ENCODE measurements at places on chromosomes 2 and 18.

DNA sequence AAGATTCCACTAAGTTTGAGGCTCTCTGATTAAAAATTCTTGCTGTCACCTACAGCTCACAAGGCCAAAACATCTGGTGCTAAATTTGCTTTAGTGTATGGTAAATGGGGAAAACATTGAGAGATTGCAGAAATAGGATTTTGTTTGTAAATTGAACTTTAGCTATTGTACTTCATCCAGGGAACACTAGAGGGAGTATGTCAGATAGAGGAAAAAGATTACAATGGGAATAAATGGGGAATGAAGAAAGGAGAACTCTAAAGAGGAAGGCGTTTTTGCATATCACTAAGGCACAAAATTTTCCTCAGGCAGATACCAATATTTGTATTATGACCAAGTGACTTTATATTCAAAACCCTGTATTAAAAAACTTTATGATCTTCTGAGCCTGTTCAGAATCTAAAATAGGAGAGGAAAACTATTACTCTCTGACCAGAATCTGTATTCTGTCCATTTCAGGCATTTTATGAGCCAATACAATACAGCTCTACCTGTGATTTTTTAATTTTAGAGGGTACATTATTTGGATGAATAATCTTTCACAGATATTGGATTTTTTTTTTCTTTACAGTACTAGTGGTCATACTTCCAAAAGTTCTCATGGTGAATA, 52.3 kb upstream of the ITGB6 start:
- peak; percentile 40 for DNase-seq

DNA sequence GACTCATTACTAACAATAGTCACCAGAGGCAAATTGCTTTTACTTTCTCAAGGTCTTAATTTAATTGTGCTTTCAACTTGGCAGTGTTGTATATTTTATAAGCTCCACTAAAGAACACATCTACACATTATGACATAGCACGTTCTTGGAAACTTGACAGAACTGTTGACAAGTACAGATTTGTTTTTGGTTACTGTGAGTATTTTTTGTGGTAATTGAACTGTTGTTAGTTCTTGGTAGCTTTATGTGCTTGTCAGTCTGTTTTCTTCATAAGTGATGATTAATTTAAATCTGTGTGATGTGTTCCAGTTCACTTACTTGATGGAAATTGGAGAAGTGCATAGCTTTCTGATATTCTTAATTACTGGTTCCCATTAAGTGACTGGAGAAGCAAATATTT, 63.9 kb downstream of the COMMD1 start:
- peak; percentile 14 for DNase-seq

DNA sequence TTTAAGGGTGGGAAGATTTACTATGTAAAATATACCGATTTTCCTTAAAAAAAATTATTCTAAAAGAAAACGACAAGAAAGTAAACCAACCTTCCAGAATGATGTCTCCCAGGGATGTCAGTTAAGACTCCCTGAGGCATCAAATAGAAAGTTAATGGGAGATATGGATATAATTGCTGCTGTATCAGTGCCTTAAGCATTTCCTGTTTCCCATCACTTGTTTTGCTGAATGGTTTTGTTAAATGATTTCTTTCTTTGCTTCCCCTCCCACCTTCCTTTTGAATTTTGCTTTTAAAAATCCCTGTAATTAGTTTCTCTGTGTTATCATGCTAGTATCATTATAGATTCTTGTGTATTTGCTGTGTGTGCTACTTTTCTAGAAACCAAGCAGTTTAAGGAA, 154.3 kb upstream of the CWC22 start:
- DNase-seq = no peak

DNA sequence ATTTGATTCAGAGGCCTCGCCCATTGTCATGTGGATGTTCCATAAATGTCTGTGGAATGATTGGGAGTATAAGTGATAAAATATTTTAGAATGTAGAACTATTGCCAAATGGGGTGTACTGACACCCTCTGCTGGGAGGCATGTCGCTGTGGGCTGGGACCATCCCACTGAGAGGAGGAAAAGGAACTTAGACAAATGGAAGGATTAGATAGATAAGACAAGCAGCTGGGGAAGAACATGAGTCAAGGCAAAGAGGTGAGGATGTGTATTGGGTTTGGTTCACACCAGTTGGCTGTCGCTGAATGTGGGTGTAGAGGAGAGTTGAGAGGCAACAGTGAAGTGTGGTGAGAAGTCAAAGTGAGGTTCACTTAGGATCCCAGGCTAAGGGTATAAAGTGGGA, 4.0 kb downstream of the C2orf74 start:
- peak; percentile 16 for DNase-seq

GRCh38 chr18:74290794-74291471, 830 bp downstream of the CYB5A start:
- no peak for DNase-seq

DNA sequence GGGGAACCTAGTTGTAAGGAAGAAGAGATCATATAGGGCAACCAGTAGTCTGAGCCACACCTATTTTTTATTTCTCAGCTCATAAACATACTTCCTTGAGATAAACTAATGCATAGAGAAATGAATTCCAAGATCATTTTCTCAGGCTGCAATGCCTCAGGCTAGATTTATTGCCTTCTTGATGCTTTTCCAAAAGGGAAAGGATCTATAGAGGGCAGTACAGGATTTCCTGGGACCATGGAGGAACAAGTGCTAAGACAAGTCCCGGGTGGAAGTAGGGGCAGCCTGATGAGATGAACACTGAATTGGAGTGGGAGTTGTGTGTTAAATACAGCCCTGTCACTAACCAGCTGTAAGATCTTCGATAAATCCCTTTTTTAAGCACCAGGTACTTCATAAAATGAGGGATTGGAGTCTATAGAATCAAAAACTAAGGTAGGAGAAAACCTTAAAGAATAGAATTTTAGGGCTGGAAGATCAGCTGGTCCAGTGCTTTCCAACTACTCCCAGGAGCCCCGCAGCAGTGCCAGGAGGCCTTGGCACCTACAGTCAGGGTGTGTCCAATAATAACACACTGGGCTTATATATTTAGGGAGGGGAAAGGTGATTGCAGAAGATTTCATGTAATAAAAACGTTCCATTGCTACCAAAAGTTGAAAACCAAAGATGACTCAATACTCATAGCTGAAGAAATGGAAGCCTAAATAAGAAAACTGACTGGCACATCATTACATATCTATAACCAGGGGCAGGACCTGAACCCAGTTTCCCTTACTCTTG, 58.1 kb downstream of the SERTAD2 start:
- peak; percentile 36 for DNase-seq

DNA sequence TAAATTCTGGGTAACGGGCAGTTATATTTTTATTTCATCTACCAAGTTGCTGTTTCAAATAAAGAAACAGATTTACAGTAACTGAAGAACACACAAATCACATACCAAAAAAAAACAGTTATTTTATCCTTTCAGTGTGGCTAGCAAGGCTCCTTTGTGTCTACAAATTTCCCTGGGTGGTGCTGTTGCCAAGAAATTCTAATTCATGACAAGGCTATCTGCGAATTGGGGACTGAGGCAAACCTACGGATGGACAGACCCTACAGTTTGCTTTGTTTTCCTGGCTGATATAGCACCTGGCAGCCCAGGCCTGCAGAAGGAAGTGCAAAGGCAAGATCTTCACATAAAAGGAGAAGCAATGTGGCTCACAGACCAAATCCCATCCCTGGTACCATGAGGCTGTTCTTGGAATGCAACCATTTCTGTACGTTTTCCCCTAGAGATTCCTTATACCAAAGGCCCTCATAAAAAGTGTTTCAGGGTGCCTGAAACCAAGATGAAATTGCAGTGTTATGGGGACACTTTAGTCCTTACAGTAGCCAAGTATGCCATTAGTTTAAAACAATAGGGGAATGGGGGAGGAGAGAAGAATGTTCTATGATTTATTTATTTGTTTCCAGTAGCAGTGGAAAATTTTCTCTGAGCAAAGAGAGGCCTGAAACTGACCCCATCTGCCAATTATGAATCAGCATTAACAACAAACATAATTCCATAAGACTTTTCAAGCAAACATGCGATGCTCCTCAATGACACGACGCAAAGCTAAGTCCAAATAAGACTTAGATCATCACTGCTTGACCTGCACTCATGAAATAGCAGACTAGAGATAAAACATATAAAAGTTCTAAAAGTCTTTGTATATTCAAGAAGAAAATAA, 4.3 kb downstream of the KLF7 start:
- peak; percentile 67 for DNase-seq

DNA sequence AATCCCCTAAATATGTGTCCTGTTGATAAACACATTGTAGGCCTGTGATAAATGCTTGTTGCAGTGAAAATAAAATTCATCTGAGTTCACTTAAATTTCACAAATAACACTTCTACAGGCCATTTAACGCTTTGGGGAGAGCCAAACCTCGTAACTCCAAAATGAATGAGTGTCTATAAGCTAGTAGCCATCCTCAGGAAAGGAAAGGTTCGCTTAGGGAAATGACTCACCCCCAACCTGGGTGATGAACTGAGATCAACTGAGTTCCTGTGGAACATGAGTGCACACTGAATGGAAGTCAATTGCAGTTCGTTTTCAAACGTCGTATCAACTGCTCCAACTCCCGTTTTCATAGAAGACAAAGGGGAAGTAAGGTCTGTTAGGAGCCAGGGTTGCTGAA, 527.6 kb upstream of the ID2 start:
- no peak for DNase-seq

GRCh38 chr2:26778098-26778497, 7.8 kb upstream of the CENPA start:
- no peak for DNase-seq

GRCh38 chr2:109058191-109058632, 69.2 kb upstream of the EDAR start:
- no peak for DNase-seq

DNA sequence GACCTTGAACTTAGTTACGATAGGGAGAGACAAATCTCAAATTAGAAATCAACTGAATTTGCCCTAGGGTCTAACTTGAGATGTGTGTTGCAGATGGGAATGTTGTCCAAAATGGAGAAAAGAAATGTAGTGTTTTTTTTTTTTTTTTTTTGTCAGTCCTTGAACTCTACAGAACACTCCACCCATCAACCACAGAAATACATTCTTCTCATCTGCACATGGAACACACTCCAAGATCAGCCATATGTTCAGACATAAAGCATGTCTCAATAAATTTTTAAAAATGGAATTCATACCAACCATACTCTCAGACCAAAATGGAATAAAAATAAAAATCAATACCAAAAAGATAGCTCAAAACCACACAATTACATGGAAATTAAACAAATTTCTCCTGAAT, 526.5 kb downstream of the FBXO15 start:
- peak; percentile 27 for DNase-seq

GRCh38 chr2:240451108-240451611, 15.7 kb downstream of the GPC1 start:
- DNase-seq = no peak

GRCh38 chr18:3380384-3380961, 69.5 kb upstream of the TGIF1 start:
- DNase-seq = no peak

DNA sequence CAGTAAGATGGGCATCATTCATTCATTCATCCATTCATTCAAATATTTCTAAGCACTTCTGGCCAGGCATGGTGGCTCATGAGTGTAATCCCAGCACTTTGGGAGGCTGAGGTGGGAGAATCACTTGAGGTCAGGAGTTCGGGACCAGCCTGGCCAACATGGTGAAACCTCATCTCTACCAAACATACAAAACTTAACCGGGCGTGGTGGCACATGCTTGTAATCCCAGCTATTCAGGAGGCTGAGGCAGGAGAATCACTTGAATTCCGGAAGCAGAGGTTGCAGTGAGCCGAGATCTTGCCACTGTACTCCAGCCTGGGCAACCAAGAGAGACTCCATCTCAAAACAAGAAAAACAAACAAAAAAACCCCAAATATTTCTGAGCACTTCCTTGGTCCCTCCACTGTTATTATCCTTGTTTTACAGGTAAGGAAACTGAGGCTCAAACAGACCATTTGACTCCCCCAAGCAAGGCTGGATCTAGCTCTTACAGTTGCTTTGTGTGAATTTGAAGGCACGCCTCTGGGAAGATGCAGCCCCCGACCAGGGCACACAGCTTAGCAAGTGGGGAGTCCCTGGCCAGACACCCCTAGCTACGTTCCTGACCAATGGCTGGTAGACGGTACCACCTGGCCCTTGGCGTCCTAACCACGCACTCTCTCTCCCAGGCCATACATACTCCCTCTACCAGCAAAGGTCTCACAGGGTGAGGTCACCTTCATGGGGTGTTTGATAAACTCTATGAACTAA, 50.6 kb upstream of the ODC1 start:
- DNase-seq = no peak

DNA sequence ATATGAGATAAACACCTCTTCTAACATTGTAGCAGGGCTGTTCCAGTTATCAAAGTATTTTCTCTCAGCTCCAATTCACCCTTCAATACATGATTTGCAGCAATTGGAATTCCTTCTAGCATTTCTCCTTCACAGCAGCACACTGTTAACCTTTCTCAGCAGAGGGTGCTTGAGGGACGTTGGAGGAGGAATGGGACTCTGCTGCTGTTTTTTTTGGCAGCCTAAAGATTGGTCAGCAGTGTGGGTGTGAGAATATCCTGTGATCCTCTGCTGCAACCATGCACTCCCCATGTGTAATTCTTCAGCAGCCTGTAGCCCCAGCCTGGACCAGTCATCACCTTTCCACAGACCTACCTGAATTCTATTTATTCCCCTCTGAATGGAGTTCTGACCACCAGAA, 1708.9 kb upstream of the CELF4 start:
- DNase-seq = no peak

- peak; percentile 39 for DNase-seq
Measured at GRCh38 chr2:159968279-159968900, 94.0 kb downstream of the PLA2R1 start.

DNA sequence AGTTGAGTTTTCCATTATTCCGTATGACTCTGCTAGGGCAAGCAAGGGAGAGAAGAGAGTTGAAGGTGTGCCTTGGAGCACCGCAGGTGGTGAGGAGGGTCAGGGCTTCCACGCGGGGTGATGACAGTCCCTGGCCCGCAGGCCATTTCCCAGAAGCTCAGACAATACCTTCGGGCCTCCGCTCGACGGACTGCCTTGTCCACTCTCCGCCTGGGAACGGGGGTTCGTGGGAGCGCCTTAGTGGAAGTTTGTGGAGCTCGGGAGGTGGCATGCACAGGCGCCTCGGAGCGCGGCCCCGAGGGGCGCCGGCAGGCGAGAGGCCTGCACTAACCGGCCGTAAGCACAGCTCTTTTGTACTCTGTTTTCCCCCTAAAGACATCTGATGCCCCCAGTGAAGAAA, 69.8 kb downstream of the ARHGEF33 start:
- no peak for DNase-seq

- DNase-seq = peak; percentile 31
Measured at GRCh38 chr2:206442833-206443734, at the start of gene ADAM23. ADAM23 (plus strand) TSS chr2:206443532; CDS start chr2:206443867, 335 bp downstream.

DNA sequence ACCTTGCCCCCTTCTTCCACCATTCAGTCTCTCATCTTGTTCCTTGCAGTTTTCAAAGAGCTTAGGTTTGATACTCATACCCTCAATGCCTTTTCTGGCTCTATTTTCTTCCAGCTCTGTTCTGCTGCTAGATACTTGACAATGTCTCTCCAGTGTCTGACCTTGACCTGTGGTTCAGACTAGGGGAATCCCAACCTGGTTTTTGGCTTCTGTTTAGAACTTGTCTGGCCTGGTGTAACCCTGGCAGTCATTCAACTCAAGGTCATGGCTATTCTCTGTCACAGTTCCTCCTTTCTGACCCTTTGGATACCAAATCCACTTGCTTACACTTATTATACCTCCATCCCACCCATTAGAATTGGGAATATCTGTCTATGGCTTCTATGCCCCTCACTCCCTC, 31.8 kb upstream of the IMP4 start:
- no peak for DNase-seq

Data from AG10803 (cell line).